ENCODE measurements at places on chromosomes 16 and 17.

- H3K4me3 ChIP-seq, result no peak overlapping the region
- H3K4me1 ChIP-seq, result peaks cover 7% of the 10 kb centered on the region
- no peaks in the 10 kb centered on the region for H3K27me3 ChIP-seq
- 0 out of 2 replicates have a peak overlapping the region, but pooled peaks have one; percentile 15 for H3K27ac ChIP-seq
Observed at GRCh38 chr16:69481901-69482341, 57.5 kb downstream of the CYB5B start.

GRCh38 chr17:55228683-55229192 is 36.0 kb upstream of the HLF start:
- H3K27ac ChIP-seq, result no peak overlapping the region
- DNase-seq, result no peak
- H3K4me1 ChIP-seq, result no peaks in the 10 kb centered on the region

GRCh38 chr16:81823111-81823510 is 44.0 kb downstream of the PLCG2 start:
- no peaks in the 10 kb centered on the region for H3K36me3 ChIP-seq
- H3K4me1 ChIP-seq, result no peaks in the 10 kb centered on the region
- DNase-seq, result no peak
- no peaks in the 10 kb centered on the region for H3K27me3 ChIP-seq

DNA sequence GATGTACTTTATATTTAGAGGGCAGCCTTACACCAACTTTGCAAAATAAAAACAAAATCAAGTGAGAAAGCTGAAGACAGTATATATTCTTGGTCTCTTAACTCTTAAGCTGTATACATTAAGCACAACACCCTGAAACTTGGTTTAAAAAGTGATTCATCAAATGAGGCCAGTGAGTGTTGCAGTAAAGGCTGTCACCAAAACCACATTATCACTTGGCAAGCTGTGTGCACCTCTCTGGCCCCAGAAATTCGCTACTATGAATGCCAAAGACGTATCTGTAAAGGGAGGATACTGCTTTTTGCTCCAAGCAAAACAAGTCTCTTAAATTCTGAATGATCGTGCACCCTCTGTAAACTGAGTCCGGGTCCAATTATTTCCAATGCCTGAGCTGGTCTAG is 163.9 kb downstream of the ZFHX3 start:
- peaks cover 3% of the 10 kb centered on the region for H3K36me3 ChIP-seq
- H3K4me3 ChIP-seq, result no peak overlapping the region
